CD4-positive, alpha-beta T cell treated with Interleukin-10 for 1 hour (primary cell): ENCODE measurements at places on chromosomes 7 and 10.

DNA sequence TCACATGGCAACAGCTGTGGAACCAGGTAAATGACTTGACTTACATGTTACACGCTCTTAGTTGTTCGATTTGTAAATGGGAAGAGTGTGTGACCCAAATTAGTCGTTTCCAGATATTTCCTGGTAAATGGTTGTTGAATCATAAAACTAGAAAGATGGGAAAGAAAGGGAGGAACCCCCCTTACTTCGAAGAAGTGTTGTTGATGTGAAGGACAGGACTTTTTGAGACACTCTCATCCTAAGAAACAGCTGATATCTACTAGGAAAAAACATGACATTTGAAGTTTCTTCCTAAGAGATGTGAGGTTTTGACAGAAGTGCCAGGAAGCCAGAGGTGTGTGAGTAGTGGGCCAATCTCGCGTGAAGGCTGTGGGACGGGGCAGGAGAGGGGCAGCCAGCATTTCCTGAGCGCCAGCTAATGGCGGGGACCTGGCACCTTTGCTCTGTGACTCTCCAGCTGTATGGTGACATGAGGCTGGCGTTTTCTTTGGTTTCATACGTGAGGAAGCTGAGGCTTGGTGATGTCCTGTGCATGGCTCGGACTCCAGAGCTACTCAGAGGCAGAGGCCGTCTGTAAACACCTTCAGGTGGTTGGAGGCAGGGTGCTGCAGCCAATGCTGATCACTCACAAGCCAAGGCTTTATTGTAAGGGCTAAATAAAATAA lies 53.7 kb downstream of the IKZF1 start:
- no peak for DNase-seq

DNA sequence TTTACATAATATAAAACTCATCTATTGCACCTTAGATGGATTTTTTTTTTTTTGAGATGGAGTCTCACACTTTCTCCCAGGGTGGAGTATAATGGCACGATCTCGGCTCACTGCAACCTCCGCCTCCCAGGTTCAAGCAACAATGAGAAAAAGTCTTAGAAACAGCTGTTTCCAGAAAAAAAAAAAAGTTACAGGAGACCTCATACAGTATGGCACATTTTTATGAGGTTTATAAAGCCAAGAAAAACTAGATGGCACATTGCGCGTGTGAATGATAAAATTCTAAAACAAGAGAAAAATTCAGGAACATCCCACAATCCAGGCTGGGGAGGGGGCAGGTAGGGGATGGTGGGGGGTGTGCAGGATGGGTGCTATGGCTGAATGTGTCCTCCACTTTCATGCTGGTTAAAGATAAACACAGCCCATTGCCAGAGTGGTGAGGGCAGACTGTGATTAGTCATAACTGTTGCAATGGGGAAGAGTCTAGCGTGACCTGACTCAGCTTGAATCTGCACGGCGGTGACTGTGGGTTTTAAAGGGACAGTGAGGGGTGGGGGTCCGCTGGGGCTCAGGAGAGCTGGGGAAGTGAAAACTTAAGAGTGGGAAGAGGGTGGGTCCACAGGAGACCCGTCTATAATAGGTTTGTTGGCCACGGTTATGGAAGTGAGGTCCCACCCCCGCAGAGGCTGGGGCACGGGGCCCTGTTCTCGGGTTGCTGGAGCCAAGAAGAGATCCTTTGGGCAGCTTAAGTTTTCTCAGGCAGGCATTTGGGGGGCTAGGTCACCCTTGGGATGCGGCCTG lies 11.9 kb upstream of the LRRC27 start:
- no peak for DNase-seq

DNA sequence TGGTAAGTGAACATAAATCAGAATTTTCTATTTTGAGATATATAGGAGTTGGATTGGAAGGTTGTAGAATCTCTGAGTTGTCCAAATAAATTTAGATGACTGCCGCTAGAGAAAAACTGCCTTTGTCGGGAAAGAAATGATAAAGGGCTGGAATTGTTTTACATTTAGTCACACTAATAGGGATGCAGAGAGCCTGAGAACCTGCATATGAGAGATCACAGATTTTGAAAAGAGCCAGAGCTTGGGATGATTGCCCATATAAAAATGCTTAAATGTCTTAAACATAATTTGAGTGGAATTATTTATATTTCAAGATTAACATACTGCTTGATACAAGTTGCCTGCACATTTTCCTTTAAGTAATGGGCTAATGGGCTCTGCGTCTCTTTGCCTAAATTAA lies 660.5 kb downstream of the NRG3 start:
- DNase-seq, result no peak

DNA sequence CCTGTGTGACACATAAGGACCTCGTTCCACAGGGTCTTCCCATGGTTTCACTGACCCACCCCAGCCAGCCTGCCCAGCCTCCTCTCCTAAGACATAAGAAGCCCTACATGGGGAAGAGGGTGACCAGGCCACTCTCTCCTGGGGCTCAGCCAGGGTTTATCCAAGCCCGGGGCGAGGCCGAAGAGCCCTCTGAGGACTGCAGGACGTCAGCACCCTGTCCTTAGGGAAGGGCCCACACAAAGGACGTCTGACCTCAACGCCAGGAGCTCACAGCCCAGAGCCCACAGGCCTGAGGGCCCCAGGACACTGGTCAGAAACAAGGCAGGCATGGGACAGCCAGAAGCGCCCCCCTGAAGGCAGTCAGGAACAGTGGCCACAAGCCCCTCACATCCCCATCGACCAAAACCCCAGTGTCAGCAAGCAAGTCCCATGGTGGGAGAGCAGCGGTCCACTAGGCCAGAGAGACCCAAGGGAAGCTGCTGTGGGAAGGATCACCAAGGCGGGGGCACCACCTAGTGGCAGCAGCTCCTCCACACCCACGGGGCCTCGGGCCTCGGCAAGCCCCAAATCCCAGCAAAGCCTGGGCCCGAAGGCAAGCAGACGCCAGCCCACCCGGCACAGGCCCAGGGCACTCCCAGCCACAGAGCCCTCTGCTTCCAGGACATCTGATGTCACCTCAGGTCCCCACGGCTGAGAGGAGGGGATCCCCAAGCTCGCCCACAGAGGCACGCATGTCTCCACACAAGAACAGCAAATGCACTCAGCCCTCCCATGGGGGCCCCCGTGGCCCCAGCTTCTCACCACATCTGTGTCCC lies 23.4 kb downstream of the MAD1L1 start:
- peak; percentile 50 for DNase-seq

GRCh38 chr10:102335184-102335583 lies 60.3 kb upstream of the NFKB2 start:
- DNase-seq, result no peak

- DNase-seq, result no peak
Measured at GRCh38 chr7:69182596-69183467, 415.4 kb upstream of the AUTS2 start.

DNA sequence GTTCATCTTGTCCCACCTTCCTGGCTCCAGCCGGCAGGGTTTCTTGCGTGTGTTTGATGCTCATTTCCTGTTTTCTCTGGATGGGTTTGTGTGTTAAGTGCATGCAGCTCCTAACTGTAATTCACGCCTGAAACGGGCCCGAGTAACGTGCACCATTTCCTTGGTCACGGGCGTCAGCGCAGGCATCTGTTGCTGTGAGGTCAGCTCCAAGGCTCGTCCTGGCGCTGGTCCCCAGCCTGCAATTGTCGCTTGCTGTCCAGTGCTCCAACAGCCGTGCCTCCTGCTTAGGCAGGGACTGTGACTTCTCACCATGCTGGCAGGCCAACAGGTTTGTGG lies 201.1 kb downstream of the GLRX3 start:
- DNase-seq, result no peak
